ENCODE measurements at places on chromosomes 1 and 21.
A peak's percentile ranks its signal among the peaks of the same experiment; 100 is the strongest.

- no peak for DNase-seq
These were observed 270.7 kb downstream of the PAPPA2 start for GRCh38 chr1:176733661-176734060.

- DNase-seq = peak; percentile 75
These were observed 34.8 kb upstream of the PRELP start for GRCh38 chr1:203440771-203441170.

DNA sequence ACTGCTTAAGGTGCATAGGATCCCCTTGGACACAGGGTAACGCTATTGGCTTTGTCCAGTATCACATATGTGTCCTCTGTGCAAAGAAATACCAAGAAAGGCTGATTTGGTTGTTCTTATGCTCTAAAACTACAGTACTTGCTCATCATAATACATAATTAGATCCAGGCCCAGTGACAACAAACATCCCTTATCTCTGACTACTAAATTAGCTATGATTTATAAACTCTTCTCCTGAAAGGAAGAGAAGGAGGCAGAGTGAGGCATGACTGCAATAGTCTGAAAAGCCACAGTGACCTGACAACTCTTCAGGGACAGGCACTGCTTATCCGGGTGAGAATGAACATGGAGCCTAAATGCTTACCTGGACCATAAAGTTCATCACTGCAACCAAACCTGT is 30.7 kb downstream of the MGST3 start:
- DNase-seq = no peak

DNA sequence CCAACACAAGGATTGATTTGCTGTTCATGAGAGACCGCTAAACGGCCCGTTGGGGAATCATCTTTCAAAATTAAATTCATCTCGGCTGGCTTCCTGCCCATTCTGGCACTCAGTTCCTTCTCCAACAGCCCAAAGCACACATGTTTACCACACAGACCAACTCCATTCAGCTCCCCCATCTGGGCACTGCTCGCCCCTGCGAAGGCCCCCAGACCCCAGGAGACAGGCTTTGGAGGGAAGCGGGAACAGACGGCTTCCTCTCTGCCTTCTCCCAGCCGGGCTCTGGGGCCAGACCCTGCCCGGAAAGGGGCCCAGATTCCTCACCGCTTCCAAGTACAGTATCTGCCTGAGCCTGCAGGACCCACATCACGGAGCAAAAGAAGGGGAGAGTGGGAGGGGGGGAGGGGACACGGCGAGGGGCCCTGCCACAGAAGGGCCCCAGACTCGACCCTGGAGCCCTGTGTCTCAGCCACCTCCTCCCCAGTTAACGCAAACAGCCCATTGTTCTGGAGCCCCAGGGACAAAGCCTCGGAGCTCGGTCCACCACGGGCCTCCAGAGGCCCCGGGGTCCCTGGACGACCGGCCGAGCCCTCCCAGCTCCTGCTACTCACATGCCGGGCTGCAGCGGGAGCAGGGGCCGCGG is 660 bp downstream of the MEGF6 start:
- no peak for DNase-seq

GRCh38 chr1:204317170-204317569 is 42.6 kb downstream of the PLEKHA6 start:
- DNase-seq = no peak

GRCh38 chr1:120176092-120176855 is at the start of gene SEC22B:
Gene SEC22B, minus strand, starts transcription at chr1:120176520. Its CDS starts 139 bp downstream, at chr1:120176381.
- DNase-seq = peak; percentile 98

GRCh38 chr1:107140703-107141490 is at the start of gene NTNG1:
Gene NTNG1, plus strand, starts transcription at chr1:107141039.
- no peak for DNase-seq

- DNase-seq = no peak
These were observed 21.5 kb downstream of the MAP3K7CL start for GRCh38 chr21:29151931-29152330.

DNA sequence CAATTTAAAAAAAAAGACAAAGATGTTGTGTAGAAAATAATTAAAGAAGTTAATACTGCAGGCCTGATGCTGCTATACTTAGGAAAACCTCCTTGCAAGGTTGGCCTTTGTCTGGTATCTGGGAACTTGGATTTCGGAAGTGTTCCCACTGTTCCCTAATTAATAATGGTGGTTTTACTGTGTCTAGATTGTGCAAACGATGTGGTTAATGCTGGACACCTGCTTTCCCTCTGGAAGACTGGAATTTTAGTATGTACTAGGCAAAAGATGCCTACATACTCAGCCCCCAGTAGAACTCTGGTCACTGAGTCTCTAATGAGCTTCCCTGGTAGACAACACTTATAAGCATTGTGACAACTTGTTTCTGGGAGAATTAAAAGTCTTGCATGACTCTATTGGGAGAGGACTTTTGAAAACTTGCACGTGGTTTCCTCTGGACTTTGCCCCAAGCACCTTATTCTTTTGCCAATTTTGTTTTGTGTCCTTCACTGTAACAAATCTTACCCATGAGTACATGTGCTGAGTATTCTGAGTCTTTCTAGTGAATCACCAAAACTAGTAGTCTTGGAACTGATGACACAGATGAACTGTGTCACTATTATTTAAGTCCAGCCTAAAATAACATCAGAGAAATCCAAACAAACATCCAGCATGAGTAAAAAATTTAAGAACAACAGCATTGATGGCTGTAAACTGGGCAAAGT is 40.4 kb downstream of the LIN9 start:
- DNase-seq = no peak

DNA sequence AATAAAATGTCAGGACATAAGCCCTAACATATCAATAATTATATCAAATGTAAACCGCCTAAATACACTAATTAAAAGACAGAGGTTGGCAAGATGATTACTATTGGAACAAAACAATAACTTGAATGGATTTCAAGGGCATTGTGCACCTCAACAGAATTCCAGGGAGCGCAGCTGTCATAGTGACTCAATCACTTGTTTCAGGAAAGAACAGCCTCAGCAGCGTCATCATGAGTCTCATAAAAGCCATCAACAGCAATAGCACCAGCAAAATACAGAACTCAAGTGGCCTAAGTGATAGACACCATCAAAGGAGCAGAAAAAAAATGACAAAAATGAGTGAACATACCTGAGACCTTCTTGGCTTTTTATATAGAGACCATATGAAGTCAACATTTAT is 632.7 kb upstream of the NR5A2 start:
- DNase-seq = no peak

- no peak for DNase-seq
These were observed 184.5 kb downstream of the RUNX1 start for GRCh38 chr21:34864370-34865149.

DNA sequence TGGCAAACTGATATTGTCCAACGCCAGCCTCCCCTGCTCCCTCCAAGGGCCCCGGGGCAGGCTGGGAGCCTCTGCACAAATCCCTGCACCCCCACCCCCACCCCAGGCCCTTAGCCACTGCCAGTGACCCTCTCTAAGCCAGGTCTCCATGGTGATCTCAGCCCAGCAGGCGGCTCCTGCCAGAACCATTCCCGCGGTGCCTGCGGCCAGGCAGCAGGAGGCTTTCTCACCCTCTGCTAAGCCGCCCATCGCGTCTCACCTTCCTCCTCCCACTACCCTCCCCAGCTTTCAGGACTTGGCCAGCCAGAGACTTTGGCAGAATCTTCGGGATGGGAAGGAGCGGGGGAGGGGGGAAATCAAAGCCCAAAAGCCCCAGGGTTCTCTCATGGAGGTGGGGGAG is 46.8 kb upstream of the WASF2 start:
- no peak for DNase-seq

- DNase-seq = no peak
These were observed 36.7 kb upstream of the SLC19A1 start for GRCh38 chr21:45578811-45579381.

DNA sequence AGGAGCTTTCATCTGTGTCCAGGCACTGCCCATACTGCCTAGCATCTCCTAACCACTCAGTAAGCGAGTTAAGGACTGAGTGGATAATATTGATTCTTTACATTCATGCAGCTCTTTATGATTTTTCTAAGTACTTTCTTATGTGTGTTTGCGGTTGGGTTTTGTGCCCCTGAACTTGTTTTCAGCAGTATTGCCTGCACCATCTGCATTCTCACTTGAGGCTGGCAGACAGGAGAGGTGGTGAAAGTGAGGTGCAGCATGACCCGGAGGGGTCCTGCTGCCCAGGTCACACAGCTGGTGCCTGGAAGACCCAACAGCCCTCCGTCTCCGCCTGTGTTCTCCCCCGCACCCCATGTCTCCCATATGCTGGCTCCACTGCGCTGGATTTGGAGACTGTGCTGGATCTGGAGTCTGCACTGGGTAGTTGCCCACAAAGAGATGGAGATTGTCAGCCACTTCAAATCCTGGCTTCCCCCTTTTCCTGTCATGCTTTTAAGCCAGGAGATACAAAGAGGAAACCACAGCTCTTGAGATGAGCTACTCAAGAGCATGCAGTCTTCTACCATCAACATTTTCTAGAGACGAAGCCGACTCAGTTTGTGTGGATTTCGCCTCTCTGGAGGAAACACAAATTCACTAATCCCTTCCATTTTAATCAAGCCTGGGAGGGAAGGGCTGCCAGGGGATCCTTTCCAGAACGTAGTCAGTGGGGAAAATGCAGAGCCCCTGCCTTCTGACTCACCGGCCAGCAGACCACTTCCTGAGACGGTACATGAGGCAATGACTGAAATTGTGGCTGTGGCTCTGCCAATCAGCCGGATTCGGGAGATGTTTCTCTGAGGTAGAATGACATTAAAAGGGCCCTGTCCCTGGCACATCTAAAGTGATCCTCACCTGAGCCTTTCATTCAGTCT is 71.7 kb upstream of the ANGPTL1 start:
- DNase-seq = no peak

DNA sequence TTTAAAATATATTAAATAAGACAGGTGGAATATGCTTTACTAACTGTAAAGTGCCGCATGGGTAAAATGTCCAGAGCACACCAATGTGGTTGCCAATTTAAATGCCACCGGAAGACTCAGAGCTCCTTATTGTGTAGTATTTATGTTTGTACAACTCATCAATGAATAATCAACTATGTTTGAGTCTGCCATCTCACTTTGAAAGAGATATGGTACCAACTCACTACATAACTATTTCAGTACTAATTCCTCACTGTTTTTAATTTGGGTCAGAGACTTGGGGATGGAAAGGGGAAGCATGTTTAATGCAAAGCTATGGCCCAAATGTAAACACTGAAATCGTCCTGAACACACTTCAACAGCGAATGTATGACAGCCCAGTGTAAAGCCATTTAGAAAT is 144.8 kb downstream of the NR5A2 start:
- peak; percentile 26 for DNase-seq

GRCh38 chr1:6041432-6042062 is 4.1 kb upstream of the KCNAB2 start:
- DNase-seq = no peak

GRCh38 chr1:93005252-93005598 is 44.0 kb upstream of the DIPK1A start:
- no peak for DNase-seq

GRCh38 chr1:209820986-209821385 is 6.8 kb upstream of the UTP25 start:
- DNase-seq = no peak

DNA sequence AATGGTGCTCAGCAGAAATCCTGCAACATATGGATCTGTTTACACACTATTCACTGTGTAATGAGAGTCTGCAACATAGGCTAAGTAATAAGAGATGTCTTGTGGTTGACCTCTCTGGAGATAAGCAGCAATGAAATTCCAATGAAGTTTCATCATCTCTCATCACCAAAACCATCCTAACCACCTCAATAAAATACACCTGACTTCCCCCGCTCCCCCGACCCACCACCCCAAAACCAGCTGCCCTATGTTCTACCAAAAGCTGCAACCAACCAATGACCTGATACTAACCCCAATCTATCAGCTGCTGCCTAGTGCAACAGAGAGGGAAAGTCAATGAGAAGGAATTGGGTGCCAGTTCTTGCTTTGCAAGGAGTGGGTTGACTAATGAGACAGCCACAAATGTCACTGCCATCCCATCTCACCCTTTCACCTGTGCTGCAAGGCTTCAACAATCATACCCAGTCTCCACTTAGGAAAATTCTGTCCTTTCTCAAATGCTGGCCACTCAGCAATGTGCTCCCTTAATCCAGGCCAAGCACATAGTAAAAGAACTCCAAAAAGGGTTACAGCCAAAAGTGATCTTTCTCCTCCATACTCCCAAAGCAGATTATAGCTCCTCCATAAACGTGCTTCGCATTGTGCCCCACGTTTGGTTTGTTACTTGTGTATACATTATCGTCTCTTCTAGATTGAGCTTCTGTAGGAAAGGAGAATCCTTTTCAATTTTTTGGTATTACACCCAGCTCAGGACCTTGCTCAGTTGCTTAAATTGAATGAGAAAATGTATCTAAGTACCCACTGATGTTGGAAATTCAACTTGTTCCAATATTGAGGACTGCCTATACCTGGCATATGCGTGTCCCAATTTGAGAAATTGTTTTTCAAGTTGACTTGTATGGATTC is 29.0 kb downstream of the MRPL39 start:
- DNase-seq = no peak

DNA sequence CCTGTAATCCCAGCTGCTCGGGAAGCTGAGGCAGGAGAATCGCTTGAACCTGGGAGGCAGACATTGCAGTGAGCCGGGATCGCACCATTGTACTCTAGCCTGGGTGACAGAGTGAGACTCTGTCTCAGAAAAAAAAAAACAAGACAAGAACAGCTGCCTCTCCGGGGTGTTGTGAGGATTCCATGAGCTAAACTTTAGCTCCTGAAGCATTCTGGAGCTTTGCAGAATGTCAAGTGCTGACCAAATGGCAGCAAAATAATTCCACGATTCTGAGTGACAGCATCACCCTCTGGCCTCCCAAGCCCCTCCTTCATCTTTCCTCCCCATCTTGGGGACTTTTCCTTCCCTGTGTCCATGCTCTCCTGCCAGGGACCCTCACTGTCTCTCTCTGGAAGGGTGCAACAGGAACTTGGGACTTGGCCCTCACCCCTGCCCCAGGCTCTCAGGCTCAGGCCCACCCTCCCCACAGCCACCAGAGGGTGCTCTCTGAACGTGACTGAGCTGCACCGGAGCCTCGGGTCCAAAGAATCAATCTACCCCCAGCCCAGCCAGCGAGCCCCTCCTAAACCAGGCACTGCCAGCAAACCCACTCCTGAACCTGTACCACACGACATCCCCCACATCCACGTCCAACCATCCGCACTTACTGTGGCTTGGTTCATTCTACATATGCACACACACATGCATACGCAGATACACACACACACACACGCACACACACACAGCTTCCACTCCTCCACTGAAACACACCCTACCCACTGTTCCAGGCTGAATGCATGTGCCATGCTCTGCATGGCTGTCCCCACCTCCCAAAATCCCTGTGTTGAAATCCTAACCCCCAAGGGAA is 45.7 kb downstream of the ACOT7 start:
- DNase-seq = no peak

GRCh38 chr1:54277451-54278341 is 77.7 kb downstream of the MRPL37 start:
- no peak for DNase-seq

- no peak for DNase-seq
These were observed 51.4 kb downstream of the DPYD start for GRCh38 chr1:97869441-97869840.

GRCh38 chr1:159428536-159428935 is 3.5 kb upstream of the OR10J4 start:
- DNase-seq = peak; percentile 9

GRCh38 chr1:231953660-231954059 is 327.1 kb downstream of the DISC1 start:
- no peak for DNase-seq

Data from HS-27A (cell line).